ENCODE measurements at places on chromosomes 5 and 9. TPM values are rescaled to one million over a fixed set of nuclear protein-coding genes. Genes with fewer than 3 reads are reported as not detected.

DNA sequence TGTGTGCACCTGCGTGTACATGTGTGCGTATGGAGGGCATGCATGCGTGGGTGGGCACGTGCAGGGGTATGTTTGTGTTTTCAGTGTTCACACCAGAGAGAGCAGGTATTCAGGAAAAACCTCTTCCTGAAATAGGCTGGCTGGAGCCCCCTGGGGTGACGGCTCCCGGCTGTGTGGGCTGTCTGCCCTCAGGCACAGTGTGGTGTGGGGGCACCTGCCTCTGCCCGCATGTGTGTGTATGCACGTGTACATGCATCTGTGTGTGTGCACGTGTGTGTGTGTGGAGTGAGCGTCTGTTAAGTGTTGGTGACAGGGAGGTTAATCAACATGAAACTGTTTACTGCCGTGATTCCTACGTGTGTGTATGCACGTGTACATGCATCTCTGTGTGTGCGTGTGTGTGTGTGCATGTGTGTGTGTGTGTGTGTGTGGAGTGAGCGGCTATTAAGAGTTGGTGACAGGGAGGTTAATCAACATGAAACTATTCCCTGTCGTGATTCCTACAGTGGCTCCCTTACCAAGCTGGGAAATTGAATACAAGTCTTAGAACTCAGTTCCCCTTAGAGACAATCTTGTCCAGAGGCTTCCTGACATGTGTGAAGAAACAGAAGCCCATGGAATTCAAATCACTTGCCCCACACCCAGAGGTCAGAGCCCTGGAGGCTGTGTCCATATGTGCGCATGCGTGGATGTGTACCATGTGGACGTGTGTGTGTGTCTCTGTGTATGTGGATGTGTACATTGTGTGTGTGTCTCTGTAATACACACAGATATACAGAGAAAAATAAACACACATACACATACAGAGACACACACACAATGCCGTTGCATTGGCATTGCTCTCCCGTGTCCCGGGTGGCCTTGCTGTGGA is 372.4 kb upstream of the IRX4 start:
- DNase-seq, result no peak

DNA sequence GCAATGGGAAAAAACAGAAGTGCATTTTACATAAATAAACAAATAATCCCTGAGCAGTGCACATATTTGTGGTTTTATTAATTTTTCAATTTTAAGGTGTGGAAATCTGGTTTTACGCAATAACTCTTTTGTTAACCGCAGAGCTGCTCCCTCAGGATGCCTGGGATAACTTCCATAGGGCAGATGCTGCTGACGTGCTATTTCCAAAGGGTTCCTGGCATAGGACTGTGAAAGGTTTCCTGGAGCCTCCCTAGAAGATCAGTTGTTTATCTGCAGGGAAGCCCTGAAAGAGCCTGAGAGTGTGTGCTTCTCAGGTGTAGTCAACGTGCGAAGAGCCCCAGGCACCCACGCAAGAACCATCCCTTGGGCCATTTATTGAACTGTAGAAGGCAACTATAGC is 443.5 kb downstream of the PLK2 start:
- DNase-seq, result no peak

The NCS1 gene
- total RNA-seq, result not detected

The CAST gene
- total RNA-seq, result 90.1 TPM
